Suprapubic skin (tissue), 4 donors: ENCODE measurements at places on chromosomes 11 and 22. TPM values are rescaled to one million over a fixed set of nuclear protein-coding genes. Genes with fewer than 3 reads are reported as not detected.

DNA sequence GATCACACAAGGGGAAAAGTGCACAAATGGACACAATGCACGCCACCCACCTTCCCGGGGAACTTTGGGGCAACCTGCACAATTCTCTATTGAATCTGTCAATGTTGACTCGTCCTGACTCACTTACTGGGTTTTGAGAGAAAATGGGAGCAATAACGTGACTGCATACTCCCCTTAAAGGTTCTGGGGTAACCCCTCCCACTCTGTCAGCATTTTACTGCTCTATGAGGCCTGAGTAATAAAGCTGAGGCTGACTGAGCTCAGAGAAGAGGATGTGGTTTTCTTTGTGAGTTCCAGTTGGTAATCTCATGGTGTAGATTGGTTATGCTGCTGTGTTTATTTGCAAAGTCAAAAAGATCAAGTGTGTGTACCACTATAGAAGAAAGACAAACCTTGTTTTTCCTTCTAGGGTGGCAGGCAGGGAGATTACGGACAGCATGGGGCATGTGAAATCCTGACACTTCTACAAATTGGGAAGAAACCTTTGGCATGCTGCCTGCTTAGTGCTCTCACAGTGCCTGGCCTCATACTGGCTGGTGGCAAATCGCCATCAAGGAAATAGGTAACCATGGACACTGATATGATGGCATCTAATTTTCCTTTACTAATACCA, 16.1 kb upstream of the APOA1 start:
- no peak for DNase-seq
- H3K36me3 ChIP-seq: peaks cover 30% of the 10 kb centered on the region
- no peak overlapping the region for H3K4me3 ChIP-seq

- peak; percentile 94 for DNase-seq
- no peaks in the 10 kb centered on the region for H3K36me3 ChIP-seq
- peak within 1 kb of the TSS; percentile 97 for H3K27ac ChIP-seq
- H3K4me1 ChIP-seq: peaks cover 22% of the 10 kb centered on the region
These were observed at the start of gene SIK2 for GRCh38 chr11:111601979-111602864. Gene SIK2, plus strand, starts transcription at chr11:111602449. Its CDS starts 115 bp downstream, at chr11:111602564.

DNA sequence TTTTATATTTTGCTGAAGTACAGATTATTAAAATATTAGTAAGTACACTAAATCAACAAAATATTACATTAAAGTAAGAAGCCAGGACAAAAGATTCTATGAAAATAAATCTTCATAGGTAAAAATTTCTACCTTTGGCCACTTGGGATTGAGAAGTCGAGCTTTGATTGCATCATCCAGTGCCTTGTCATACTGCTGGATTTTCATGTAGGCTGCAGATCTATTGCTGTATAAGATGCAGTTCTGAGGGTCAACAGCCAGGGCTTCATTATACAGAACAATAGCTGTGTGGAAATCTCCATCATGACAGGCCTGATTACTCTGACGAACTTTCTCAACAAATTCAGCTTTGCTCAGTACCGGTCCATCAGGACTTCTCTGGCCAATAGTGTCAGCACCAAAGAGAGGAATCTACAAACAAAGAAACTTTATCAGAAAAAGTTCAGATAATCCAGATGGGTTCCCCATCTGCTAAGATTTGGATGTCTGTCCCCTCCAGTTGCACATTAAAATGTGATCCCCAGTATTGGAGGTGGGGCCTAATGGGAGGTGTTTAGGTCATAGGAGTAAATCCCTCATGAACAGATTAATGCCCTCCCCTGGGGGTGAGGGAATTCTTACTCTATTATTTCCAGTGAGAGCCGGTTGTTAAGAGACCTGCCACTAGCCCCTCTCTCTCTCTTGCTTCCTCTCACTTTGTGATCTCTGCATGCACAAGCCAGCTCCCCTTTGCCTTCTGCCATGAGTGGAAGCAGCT, 50.0 kb downstream of the TTC28 start:
- no peaks in the 10 kb centered on the region for H3K4me1 ChIP-seq
- no peak overlapping the region for H3K27ac ChIP-seq
- no peak for DNase-seq
- no peaks in the 10 kb centered on the region for H3K27me3 ChIP-seq
- H3K4me3 ChIP-seq: no peak overlapping the region

DNA sequence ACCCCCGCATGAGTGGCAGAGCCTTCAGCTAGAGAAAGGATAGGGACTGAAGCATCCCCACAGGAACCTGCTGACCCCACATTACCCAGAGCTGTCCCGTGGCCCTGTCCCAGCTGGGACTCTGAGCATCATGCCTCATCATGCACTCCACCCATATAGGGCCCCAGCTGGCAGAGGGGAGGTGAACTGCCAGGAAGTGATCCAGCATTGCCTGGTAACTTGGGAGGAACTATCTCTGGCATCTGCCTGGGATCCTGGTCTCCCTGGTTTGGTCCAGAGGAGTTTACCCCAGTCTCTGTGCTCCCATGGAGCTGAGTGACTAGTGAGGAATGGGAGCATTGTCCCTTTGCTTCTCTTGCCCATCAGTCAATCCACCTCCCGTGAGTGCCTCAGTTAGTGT, 228.8 kb downstream of the GRIK4 start:
- no peak overlapping the region for H3K27ac ChIP-seq
- H3K27me3 ChIP-seq: no peaks in the 10 kb centered on the region
- H3K4me3 ChIP-seq: no peak overlapping the region
- peaks cover 6% of the 10 kb centered on the region for H3K4me1 ChIP-seq
- no peaks in the 10 kb centered on the region for H3K36me3 ChIP-seq
- DNase-seq: no peak

DNA sequence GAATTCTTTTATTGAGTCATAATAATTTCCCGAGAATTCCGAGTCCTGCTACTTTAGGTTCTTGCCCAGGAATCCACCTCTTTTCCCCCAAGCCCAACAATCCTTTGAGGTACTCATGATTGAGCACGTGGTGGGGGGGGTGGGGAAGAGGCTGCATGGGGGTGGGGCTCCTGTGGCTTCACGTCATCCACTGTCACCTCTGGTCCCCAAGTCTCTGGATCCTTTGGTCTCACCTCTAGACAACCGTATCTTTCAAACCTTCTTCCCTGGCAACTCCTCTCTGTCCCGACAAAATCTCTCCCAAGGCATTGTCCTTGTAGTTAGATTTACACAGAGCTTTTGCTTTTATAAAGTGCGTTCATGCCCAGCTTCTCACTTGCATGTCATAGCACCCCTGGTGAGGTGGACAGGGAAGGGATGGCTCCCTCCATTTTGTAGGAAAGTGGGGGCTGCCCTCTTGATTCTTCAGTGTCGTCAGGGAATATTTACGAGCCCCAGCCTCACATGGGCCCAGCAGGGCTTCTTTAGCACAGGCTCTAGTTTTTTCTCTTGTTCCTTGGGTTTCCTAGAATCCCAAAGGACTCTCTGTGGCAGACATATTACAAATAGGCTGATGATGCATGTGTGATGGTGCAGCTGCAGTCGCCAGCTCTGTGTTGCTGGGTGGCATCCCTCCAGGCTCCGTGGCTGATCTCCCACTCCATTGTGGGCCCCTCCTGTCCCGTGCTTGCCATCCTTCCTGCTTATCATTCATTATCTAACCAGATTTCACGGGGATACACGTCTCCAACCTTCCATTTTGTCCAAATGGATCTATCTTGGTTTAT, 8.4 kb downstream of the UCP3 start:
- peaks cover 23% of the 10 kb centered on the region for H3K36me3 ChIP-seq
- DNase-seq: peak; percentile 35
- no peak overlapping the region for H3K27ac ChIP-seq
- H3K27me3 ChIP-seq: no peaks in the 10 kb centered on the region
- no peaks in the 10 kb centered on the region for H3K4me1 ChIP-seq

- peak; percentile 94 for DNase-seq
- H3K36me3 ChIP-seq: no peaks in the 10 kb centered on the region
- no peaks in the 10 kb centered on the region for H3K27me3 ChIP-seq
- peaks cover 13% of the 10 kb centered on the region for H3K4me1 ChIP-seq
- H3K4me3 ChIP-seq: peak overlapping the region; percentile 39
- no peak overlapping the region for H3K27ac ChIP-seq
These were observed 41.1 kb downstream of the TST start for GRCh38 chr22:36977947-36978660.

DNA sequence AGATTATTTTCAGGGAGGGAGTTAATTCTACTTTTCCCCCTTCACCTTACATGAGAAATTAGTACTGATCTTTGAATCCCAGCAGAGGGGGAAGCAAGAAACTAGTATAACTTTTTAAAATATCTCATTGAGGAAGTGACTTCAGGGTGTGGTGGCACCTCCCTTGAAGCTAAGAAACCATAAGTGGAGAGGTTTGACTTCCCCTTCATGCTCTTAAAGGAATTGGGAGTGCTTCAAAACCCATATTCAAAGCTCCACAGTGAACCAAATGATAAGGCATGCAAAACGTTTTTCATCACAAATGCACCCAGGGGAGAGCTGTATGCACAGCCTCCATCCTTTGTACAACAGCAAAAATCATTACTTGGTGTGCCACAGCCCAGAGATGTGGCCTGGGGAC, 540 bp downstream of the MS4A14 start:
- no peak for DNase-seq
- H3K4me3 ChIP-seq: no peak overlapping the region
- no peaks in the 10 kb centered on the region for H3K36me3 ChIP-seq
- no peaks in the 10 kb centered on the region for H3K4me1 ChIP-seq
- no peak overlapping the region for H3K27ac ChIP-seq

- H3K4me3 ChIP-seq: no peak overlapping the region
- no peak for DNase-seq
- no peaks in the 10 kb centered on the region for H3K27me3 ChIP-seq
These were observed 371.5 kb downstream of the KCNA4 start for GRCh38 chr11:29645373-29645772.

GRCh38 chr11:12248330-12248729, 129.0 kb upstream of the PARVA start:
- H3K4me1 ChIP-seq: peaks cover 31% of the 10 kb centered on the region
- no peak overlapping the region for H3K4me3 ChIP-seq
- no peaks in the 10 kb centered on the region for H3K27me3 ChIP-seq
- DNase-seq: no peak
- H3K36me3 ChIP-seq: peaks cover 18% of the 10 kb centered on the region
- peak overlapping the region; percentile 2 for H3K27ac ChIP-seq

DNA sequence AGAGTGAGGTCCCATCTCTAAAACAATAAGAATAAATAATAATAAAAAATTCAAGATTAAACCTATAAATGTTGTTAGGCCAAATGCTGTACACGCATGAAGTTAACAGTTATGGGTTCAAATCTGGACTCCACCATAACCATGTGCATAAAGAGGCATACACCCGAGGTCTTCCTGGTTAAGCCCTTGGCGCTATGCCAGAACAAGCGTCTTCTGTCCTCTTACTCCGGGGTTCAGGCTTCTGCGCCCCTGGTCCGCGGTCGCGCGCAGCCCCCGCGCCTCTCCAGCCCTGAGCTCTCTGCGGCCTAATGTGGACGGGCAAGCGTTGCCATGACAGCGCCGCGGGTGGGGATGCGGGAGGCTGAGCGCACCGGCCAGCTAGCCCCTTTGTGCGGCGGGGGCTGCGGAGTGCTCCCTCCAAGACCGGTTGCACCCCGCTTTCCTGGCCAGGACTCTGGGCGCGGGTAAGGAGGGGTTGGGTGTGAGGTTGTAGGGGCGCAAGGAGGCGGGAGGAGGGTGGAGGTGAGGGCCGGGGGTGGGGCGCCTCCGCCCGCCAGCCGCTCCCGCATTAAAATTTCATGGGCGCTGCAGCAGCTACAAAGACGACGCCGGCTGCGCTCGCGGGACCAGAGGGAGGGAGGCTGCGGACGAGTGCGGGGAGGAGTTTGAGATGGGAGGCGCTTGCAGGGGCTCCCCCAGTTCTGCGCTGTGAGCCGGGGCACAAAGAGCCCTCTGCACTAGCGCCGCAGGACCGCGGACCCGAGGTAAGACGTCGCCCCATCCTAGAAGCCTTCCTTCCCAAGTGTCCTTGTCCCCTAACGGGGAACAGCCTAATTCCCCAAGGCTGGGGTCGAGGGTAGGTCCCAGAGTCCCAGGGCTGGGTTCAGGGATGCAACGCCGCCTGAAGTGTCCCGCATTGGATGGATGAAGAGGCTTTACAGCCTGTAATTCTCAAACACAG, at the start of gene MIAT:
Gene MIAT (plus strand): TSS at position 698 of the 961 bp plus-strand sequence.
- peaks cover 25% of the 10 kb centered on the region for H3K4me1 ChIP-seq
- H3K27ac ChIP-seq: no peak within 1 kb of the TSS
- no peak for DNase-seq
- no peaks in the 10 kb centered on the region for H3K36me3 ChIP-seq
- H3K27me3 ChIP-seq: peaks cover 45% of the 10 kb centered on the region

GRCh38 chr11:117825538-117826189, 1.1 kb upstream of the FXYD2 start:
- H3K27me3 ChIP-seq: peaks cover 5% of the 10 kb centered on the region
- peak; percentile 40 for DNase-seq
- H3K36me3 ChIP-seq: no peaks in the 10 kb centered on the region
- H3K27ac ChIP-seq: no peak overlapping the region
- peaks cover 36% of the 10 kb centered on the region for H3K4me1 ChIP-seq

DNA sequence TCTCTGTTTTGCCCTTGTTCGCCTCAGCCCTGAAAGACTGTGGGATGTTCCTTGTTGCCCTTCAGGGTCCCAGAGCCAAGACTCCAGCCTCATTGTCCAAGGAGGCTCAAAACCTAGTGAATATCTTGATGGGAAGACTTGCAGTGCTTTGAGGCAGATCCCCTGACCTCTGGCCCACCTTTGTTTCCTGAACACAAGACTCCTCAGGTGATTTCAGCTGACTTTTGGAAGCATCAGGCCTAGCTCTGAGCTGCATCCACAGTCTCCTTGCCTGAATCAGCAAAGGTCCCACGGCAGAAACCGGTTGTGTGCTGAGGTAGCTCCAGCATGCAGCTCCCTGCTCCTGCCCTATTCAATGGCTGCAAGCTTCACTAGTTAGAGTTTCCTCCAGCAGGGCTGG, 159.3 kb upstream of the B3GAT1 start:
- H3K36me3 ChIP-seq: no peaks in the 10 kb centered on the region
- H3K27me3 ChIP-seq: peaks cover under 1% of the 10 kb centered on the region
- no peak overlapping the region for H3K4me3 ChIP-seq

DNA sequence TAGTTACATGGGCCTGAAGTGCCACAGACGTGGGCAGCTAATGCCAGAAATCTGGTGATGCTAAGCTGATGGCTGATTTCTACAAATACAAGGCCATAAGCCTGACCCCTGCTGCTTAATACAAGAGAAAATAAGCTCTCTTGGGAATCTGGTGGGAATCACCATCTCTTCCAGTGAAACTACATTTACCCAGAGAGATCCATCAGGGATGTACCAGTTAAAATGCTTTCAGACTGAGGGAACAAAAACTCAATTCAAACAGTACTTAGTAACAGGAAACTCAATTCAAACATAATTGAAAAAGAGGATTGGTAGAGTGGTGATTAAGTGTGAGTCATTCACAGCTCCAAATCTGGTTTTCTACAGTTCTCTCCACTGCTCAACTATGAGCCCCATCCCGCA, 1.7 kb upstream of the CAVIN3 start:
- H3K27me3 ChIP-seq: no peaks in the 10 kb centered on the region
- H3K36me3 ChIP-seq: no peaks in the 10 kb centered on the region
- peaks cover 51% of the 10 kb centered on the region for H3K4me1 ChIP-seq
- peak overlapping the region; percentile 97 for H3K27ac ChIP-seq
- H3K4me3 ChIP-seq: no peak overlapping the region

GRCh38 chr11:100329352-100329751, 357.7 kb upstream of the ARHGAP42 start:
- H3K27me3 ChIP-seq: no peaks in the 10 kb centered on the region
- no peaks in the 10 kb centered on the region for H3K4me1 ChIP-seq
- H3K36me3 ChIP-seq: no peaks in the 10 kb centered on the region
- H3K4me3 ChIP-seq: no peak overlapping the region
- H3K27ac ChIP-seq: no peak overlapping the region

SEPTIN3 gene
- total RNA-seq: 1.1 TPM

CDON gene
- total RNA-seq: 67.4 TPM

APOL5 gene
- total RNA-seq: 0.42 TPM

CRACR2B gene
- total RNA-seq: 14.0 TPM

DCDC1 gene
- total RNA-seq: not detected
